GF-D8 (cell line): ENCODE measurements at places on chromosomes 5 and 9.

DNA sequence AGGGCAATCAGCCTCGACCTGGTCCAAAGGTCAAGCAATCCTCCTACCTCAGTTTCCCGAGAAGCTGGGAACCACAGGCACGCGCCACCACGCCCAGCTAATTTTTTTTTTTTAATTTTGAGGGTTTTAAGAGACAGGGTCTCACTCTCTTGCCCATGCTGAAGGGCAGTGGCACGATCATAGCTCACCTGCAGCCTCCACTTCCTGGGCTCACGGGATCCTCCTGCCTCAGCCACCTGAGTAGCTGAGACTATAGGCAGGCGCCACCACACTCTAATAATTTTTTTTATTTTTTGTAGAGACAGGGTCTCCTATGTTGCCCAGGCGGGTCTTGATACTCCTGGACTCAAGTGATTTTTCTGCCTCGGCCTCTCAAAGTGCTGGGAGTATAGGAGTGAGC, 1.6 kb downstream of the UIMC1 start:
- no peak for DNase-seq

DNA sequence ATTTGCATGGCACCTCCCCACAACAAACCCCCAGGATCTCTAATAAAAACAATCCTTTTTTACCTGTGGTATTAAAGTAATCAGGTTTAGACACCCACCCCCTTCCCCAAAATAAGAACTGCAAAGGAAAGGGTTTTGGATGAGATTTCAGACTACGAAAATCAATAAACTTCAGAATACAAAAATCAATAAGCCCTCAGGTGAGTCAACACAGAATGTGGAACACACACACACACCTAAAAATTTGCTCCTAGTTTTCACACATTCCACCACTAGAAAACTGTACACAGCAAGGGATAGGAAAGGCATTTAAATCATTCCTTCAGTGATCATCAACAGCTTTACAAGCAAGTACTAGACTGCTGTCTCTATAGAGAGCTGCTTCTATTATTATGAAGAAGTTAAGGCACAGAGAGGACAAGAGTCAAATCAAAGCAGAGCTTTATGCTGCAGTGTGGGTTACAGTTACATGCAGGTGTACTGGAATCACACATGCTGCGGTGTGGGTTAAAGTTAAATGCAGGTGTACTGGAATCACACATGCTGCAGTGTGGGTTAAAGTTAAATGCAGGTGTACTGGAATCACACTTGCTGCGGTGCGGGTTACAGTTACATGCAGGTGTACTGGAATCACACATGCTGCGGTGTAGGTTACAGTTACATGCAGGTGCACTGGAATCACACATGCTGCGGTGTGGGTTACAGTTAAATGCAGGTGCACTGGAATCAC, 36.3 kb downstream of the PFDN1 start:
- no peak for DNase-seq

- no peak for DNase-seq
These were observed 100.6 kb upstream of the LIFR start for GRCh38 chr5:38657020-38657419.

DNA sequence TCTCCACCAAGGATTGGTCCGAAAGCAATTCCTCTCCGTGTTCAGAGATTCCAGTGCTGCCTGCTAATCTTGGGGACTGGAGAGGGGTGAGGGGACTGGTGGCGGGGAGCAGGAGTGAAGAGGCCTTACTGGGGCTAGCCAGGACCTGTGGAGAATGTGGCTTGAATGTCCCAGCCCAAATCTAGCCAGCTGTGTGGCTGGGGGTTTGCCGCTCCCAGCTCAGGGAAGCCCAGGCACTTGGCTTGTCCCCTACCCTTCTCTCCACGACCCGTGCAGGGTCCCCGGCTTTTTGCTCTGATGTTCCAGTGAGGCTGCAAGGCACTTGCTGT, 2.4 kb downstream of the N4BP3 start:
- no peak for DNase-seq

DNA sequence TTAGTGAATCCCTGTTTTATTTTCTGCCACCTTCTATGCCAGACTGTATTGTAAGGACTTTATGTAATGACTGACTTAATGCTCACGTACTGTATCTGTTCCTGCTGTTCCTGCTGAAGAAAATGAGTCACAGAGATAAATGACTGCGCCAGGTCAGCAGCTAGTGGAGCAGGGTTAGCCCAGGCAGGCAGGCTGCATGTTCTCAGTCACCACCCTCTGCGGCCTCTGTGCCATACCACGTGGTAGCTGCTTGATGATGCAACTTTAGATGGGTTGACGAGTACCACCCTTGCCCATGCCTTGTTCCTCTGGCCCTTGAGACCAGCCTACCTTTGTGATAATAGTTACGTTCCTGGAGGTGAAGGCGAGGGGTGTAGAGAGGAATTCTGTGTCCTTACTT, 161.9 kb downstream of the TRIO start:
- DNase-seq, result no peak

DNA sequence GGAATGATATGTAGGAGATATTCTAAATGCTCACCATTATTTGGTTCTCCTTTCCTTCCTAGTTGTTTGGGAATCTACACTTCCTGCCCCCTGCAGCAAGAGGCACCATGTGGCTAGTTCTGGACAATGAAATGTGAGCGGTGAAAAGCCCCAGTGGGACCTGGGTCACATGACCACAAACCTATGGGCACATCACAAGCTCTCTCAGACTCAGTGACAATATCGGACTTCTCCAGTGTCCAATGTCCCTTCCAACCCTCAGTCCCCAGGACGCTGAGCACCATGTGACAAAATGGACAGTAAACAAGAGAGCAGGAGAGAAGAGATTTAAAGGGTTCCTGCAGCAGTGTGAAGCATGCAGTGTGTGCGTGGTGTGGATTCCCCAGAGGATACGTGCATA, 44.6 kb upstream of the FOXE1 start:
- DNase-seq, result no peak

- no peak for DNase-seq
These were observed 16.9 kb downstream of the ANKRD33B start for GRCh38 chr5:10580531-10581423.

DNA sequence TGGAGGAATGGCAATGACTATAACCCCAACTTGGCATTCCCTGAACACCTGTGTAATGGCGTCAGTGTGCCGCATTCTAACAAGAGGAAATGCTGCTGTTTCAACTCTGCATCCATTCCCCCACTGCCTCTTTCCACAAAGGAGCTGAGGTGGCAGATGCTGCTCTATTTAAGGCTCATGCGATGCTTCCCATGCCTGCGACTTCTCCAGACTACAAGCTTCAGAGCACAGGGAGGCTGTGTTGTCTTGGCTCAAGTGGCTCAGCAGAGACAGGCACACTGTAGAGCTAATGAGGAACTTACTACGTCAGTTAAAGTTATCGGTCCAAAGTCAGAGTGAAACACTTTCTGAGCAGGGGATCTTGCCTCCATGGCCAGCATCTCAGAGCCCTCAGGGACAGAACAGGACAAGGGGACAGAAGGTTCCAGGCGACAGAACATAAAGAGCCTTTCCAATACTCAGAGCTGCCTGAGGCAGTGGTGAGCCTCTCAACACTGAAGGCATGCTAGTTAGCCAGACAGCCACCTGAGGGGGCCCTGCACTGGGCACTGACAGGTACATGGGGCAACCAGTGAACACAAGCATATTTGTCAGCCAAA, 21.8 kb downstream of the TNIP1 start:
- no peak for DNase-seq

DNA sequence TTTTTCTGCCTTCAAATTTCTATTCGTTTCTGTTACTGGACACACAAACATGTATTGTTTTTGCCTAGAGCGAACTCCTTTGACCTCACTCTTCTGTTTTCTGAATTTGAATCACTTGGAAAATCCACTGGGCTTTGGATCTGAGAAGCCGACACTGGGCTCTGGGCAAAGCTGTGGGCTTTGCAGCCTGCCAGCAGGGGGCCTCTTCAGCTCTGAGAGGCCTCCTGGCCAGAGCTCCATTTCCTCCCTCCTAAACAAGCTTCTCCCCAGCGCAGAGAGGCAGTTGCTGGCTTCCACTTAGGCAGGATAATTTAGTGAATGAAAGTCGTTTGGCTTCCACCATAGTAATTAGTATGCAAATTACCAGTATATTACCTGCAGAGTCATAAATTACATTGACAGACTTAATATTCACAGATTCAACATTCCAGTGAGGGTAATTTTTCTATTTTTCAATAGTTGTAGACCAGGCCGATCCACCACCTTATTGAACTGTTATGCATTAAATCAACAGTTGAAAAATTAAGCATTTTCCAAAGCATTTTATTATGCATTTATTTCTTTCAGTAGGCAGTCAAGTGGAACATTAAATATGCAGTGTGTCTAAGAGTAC, 104.0 kb upstream of the ZNF366 start:
- peak; percentile 14 for DNase-seq

GRCh38 chr9:127539982-127540663, 72.0 kb upstream of the STXBP1 start:
- DNase-seq, result no peak

- DNase-seq, result no peak
These were observed 27.7 kb downstream of the PRDM6 start for GRCh38 chr5:123116757-123117156.
